NCI-H146 (cell line): ENCODE measurements at places on chromosomes 16 and 17.
A peak's percentile ranks its signal among the peaks of the same experiment; 100 is the strongest.

DNA sequence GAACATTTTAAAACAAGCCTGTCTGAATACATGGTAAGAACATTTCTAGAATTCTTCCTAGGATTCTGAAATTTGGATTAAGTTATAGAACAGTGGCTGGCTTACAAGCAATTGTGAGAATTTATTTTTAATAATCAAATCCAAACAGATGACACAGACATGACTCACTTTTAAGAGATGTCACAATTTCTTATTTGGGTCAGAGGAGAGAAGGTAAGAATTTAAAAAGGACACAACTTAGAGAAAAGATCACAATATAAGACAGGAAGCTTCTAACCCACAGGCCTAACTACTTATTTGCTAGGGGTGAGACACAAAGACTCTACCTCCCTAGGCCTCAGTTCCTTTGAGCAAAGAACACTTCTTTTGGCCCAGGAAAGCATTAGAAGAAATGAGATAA, 32.7 kb downstream of the ZZEF1 start:
- DNase-seq = no peak

DNA sequence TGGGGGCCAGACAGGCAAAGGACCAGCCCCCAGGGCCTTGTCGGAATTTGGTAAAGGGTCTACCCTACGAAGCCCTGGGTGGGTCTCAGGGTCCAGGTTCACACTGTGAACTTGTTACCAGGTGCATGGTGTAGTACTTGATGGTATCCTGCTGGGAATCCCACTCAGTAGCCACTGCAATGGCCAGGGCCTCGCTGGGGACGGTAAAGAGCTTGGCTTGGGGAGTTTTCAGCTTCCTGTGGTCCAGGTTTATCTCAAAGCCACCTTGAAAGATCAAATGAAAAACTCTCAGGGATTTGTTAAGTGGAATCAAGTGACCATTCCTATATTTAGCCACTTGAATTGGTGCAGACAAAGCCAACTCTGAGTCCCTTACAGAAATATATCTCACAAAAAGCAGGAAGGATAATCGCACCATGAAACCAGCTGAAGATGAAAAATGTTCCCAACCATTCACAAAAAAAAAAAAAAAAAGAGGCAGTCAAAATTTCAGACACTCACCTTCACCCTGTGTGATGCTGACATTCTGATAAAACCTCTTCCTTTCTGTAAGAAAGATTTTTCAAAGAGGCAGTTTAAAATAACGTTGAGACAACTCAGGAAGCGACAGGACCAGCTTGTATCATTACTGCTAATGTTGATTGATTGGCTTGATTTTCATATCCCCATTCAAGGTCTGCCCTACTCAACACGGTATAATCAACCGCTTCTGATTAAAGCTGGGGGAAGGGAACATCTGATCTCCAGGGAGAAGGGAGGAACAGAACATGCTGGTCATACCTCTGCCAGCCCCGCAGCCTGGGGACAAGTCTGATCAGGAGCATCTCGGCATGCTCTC, 10.6 kb downstream of the ATPAF2 start:
- DNase-seq = peak; percentile 91

DNA sequence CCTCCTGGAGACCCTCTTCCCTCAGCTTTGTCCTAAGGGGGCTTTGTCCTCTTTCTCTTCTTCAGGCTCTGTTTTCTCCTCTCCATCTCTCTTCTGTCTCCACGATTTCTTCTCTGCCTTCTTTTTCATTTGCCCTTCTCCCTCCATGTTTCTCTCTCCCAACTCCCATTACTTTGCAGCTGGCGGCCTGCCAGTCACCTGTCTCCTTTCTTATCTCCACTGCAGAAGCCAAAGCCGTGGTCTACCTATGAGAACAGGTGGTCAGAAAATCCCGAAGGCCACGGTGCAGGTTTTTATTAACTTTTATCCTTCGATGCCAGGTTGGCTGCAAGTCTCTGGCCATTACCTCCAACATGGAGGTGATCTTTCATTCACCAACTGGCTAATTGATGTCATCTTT, 45.1 kb downstream of the FZD2 start:
- DNase-seq = peak; percentile 73

DNA sequence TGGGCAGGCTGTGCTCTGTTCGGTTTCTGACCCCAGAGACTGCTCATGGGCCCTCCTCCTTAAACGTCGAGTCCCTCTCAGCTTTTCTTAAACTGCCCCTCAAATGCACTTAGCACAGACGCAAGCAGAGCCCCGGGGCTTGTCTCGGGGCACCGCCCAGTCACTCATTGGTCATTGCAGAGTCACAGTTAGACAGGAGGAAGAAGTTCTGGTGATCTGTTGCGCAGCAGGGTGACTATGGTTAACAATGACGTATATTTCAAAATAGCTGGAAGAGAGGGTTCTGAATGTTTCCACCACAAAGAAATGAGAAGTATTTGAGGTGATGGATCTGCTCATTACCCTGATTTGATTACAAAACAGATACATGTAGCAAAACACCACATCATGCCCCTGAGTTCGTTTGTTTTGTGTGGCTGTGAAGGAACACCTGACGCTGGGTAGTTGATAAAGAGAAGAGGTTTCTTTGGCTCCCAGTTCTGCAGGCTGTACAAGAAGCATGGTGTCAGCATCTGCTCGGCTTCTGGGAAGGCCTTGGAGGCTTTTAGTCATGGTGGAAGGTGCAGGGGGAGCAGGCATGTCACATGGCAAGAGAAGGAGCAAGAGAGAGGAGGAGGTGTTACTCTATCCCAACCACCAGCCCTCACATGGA, 387.4 kb downstream of the CPPED1 start:
- no peak for DNase-seq

DNA sequence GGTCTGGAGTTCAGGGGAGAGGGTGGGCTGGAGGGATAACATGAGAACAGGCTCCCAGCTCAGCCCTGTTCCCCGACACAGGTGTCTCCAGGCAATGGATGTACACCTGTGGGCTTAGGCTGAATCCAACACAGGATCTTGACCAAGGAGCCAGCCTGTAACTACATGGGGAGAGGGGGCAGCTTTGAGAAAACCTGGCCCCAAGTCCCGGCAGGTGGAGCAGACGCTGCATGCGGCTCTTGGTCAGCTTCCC, 73.3 kb upstream of the TOB1 start:
- DNase-seq = no peak

GRCh38 chr16:73396556-73396955, 348.6 kb upstream of the ZFHX3 start:
- DNase-seq = no peak

DNA sequence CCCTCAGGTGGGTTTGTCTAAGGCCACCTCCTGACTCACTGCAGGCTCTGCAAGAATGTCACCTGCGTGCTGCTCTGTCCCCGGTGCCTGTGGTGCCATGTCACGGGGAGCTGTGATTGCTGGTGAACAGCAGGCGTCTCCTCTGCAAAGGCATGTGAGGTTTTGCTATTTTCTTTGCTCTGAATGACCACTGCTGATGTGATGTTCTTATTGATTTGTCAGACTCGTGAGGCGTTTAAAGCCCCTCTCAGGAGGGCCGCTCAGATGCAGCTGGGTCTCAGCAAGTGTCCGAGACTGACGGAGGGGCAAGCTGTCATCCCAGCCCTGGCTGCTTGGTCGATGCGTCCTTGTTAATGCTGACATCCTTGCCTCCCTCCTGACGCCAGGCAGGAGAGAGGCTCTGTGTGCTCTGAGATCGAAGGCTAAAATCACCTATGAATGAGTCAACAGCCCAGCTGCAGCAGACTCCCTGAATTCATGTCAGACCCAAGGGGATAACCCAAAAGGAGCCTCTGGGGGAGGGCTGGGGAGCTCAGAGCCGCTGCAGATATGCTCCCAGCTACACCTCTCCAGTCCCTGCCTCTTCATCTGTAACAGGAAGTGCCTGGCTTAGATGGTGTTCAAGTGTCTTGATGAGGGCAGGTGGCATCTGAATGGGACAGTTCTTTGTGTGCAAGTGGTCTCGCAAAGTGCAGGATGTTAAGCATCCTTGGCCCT, 11.8 kb upstream of the PEMT start:
- no peak for DNase-seq

DNA sequence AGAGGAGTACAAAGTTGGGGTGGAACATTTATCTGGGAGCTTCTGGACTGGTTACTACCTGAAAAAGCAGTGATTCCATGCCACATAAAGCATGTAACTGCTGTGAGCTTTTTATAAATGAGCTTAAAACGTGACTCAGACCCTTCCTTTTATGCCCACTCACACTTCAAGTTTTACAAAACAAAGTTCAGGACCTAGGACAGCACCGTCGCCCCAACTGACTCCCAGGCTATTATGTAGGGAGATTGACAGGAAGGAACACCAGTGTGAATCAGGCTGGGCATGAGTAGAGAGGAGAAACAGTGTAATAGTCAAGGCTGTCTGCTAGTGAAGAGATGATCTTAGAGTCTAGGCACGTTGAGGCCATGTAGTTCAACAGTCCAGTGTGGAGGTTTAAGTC, 91.6 kb upstream of the DNAH9 start:
- DNase-seq = no peak

DNA sequence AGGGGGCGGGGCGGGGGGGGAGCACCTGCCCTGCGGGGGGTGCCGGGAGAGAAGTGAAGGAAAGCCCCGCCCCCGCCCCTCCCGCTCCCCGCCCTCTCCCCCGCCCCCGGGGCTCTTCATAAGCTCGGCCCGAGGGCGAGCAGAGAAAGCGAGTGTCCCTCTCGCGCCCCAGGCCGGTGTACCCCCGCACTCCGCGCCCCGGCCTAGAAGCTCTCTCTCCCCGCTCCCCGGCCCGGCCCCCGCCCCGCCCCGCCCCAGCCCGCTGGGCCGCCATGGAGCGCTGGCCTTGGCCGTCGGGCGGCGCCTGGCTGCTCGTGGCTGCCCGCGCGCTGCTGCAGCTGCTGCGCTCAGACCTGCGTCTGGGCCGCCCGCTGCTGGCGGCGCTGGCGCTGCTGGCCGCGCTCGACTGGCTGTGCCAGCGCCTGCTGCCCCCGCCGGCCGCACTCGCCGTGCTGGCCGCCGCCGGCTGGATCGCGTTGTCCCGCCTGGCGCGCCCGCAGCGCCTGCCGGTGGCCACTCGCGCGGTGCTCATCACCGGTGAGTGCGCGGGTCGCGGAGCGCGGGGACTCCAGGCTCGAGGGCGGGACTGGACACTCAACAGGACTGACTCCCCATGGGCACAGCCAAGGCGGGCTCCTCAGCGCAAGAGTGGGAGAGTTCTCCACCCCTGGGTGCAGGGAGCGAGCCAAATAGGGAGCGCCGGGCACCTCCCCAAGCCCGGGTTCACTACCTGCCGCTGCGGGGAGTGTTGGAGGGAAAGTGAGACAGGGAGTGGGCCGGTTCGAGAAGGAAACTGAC, at the start of gene HSD11B2:
Gene HSD11B2, plus strand, starts transcription at position 145 of the 798 bp plus-strand sequence. Its CDS starts 128 bp downstream, at position 273.
- DNase-seq = peak; percentile 81

DNA sequence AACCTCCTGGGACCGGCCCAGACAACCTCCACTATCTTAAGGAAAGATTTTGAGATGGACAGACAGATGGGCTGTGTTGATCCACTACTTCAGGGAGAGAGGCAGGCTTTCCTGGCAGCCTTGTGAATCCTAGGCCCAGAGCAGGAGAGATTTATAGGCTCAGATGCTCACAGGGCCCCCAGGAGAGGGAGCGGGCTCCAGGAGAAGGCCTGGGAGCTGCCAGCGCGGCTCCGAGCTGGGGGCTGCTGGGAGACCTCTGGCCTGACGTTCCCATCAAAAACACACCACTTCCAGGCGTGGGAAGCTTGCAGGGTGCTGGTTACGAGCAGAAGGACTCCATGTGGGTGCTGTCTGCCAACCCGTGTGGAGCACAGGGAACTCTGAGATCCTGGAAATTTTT, 53.2 kb downstream of the MYH11 start:
- no peak for DNase-seq

GRCh38 chr17:38600906-38601305, 4.8 kb downstream of the SRCIN1 start:
- no peak for DNase-seq

GRCh38 chr16:73813527-73813926, 483.1 kb upstream of the PSMD7 start:
- DNase-seq = no peak

DNA sequence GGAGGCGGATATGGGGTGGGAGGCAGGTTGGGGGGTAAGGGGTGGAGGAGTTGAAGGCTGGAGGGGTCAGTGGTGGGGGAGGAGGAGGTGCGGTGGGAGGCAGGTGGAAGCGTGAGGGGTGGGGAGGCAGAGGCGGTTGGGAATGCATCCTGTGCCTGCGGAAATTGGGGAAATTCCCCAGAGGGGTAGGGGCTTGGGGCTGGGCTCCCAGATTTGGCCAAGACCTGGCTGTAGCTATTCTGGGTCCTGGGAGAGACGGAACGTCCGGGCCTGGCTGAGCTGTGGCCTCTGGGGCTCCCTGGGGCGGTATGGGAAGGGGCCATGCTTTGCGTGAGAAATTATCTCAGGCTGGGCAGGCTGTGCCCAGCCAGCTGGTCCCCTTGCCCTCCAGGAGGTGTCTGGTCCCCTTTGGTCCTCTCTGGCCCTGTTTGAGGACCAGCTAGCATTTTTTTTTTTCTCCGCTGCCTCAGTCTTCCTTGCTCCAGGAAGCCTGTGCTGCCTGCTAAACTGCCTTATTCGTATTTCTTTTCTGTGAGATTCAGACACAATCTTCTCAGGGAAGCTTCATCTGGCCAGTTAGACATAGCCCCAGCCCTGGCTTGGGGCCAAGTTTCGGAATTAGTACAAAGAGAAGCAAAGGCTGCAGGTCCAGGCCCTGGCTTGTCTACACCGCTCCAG, 7.3 kb upstream of the TRPV2 start:
- peak; percentile 74 for DNase-seq

GRCh38 chr17:52124561-52124960, 34.0 kb downstream of the CA10 start:
- DNase-seq = no peak

DNA sequence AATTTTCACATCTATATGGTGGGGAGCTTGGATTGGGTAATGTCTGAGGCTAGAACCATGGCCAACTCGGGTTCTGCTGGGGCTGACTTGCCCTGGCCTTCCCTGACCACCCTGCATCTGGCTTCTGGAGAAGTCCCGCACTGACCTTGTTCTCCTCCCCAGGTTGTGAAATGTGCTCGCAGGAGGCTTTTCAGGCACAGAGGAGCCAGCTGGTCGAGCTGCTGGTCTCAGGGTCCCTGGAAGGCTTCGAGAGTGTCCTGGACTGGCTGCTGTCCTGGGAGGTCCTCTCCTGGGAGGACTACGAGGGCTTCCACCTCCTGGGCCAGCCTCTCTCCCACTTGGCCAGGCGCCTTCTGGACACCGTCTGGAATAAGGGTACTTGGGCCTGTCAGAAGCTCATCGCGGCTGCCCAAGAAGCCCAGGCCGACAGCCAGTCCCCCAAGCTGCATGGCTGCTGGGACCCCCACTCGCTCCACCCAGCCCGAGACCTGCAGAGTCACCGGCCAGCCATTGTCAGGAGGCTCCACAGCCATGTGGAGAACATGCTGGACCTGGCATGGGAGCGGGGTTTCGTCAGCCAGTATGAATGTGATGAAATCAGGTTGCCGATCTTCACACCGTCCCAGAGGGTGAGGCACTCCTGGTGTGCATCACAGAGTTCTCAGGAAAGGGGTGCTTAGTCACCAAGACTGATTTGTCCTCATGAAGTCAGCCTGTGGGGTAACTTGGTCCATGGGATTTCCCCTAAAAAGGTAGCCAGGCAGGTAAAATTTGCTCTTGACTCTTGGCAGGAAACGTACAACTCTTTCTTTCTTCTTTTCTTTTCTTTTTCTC, 6.1 kb downstream of the NOD2 start:
- DNase-seq = no peak
